WTC11 (cell line): ENCODE measurements at places on chromosomes 6 and 20.

GRCh38 chr6:56798163-56798562 lies 155.5 kb upstream of the DST start:
- no peak for DNase-seq

DNA sequence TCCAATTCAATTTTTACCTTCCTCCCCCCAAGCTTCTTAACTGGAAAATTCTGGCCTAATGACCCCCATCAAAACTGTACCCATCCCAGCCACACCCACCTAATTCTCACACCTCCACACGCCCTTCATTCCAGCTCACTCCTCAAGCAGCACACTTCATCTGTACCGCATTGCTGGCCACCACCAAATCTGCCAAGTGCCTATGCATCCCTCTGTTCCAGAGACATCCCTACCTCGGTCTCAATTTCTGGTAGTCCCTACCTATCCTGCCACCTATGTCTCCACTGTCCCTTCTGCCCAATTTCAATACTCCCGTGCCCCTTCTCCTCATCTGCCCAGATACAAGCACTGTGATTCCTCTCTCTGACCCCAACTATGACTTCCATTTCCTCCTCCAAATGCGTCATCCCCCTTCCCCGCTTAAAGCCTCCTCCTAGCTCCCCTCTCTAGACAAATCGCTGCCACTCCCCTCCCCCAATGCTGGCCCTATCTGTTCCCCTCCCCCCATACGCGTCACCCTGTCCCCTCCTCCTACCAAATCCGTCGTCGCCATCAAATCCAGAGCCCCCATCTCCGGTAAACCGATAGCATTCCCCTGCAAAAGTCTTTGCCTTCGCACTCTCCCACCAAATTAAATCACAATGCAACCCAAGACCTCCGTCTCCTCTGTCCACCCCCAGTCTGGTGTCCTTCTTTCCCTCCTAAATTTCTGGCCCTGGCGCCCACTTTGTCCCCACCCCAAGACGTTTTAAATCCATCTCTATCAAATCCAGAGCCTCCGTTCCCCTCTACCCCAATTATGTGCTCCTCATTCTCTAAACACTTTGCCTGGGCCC lies 1.2 kb downstream of the MTCH1 start:
- DNase-seq, result peak; percentile 68

DNA sequence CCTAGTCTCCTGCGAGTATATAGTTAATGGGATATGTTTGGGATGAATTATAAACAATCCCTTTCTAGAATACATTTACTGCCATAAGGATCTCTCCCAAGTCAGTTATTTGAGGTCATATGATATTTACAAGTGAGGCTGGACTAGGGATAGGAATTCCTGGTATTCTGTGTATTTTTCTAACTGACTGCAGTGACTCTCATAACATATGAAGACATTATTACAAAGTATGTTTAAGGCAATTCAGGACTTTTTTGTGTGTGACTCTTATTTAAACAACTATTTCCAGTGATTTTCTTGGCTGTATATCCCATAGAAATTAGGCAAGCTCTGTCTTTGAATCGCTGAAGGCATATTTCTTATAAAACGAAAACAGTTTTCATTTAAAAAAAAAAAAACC lies 18.4 kb upstream of the TNFAIP3 start:
- DNase-seq, result no peak

GRCh38 chr20:59518881-59519706 lies 85.2 kb upstream of the PHACTR3 start:
- peak; percentile 54 for DNase-seq

DNA sequence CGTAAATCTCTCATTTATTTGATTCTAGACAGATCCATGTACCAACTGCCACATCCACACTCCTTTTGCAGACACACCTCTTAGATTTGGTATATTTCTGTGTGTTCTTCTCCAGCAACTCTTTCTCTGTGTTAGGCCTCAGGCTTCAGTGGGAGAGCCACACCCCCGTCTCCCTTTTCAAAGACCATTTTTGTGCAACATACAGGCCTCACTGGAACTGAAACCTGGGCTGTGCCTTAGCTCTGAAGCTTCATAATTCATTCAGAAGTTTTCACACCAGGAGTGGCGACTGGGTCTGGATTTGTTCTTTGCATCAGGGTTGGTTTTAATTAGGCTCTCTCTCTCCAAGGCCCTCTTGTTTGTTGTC lies 170.2 kb downstream of the THBS2 start:
- DNase-seq, result no peak

GRCh38 chr6:42177514-42178364 lies 4.6 kb downstream of the GUCA1A start:
- DNase-seq, result peak; percentile 92

DNA sequence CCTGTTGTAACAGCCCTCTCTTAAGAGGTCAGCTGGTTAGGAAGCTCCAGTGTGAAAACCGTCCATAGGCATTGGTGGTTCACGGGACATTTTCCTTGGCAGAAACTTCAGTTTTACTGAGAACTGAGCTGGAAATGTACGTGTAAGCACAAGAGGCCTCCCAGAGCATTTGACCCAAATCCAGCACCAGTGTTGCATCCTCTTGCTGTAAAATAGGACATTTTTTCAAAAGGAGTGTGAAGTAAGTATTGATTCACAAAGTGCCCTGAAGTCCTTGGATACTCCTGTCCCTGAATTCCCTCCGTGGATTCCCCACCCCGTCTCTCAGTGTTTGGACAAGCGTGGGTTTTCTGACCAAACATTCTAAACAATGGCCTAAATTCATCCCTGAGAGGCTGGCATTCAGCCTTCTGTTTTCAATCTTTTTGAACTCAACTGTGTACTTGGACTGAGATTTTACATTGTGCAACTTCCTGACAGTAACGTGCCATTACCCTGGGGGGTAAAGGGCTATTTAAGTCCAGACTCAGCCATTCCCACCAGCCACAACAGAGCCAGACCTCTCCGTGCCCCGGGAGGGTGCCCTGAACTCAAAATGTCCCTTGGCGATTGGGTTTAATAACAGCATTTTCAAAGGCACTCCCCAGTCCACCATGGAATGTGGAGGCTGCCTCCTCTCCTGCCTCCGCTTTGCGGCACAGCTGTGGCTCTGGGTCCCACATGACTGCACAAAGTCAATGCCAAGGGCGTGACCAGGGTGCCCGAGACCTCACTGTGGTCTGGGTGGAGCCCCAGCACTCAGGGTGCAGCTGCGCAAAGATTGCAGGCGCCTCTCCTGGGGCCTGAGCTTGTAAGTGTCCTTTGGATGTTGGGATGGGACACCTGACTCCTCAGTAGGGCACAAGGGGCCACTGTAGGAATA lies 92.7 kb upstream of the AFDN start:
- no peak for DNase-seq

DNA sequence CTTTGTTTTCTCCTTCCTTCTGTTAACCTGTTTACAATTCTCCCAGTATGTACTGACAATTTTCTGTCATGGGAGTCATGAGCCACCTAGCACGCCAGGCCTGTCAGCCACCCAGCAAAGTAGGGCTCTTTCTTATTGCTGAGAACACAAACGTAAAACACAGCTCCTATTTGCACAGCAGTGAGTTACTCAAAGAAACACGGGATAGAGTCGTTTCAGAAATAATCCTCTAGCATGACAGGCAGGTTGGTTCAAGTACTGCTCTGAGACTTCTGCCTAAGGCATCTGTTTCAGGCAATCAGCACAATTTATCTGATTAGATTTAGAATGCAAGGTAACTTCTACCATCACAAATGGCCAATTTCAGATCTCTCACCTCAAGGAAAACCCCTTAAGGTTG lies 88.8 kb downstream of the CD24 start:
- no peak for DNase-seq

DNA sequence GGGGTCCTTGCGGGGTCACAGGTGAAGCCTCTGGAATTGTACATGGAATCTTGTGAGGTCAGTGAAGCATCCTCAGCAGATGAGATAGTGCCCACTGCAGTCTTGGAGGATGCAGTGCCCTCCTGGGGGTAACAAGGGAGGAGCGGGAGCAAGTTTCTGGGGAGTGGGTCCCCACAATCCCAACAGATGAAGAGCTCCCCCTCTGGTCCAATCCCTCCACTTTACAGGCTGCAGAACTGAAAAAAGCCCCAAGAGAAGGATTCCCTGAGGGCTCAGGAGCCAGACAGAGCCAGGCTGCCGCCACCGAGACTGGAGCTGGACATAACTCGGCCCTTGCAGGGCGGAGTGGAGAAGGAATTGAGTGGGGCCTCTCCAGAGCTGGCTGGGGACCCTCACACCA lies 52.4 kb downstream of the TTI1 start:
- no peak for DNase-seq

- no peak for DNase-seq
Observed at GRCh38 chr20:40686434-40686882, 2.6 kb downstream of the MAFB start.

GRCh38 chr6:25359891-25360290 lies 80.7 kb downstream of the CARMIL1 start:
- no peak for DNase-seq

DNA sequence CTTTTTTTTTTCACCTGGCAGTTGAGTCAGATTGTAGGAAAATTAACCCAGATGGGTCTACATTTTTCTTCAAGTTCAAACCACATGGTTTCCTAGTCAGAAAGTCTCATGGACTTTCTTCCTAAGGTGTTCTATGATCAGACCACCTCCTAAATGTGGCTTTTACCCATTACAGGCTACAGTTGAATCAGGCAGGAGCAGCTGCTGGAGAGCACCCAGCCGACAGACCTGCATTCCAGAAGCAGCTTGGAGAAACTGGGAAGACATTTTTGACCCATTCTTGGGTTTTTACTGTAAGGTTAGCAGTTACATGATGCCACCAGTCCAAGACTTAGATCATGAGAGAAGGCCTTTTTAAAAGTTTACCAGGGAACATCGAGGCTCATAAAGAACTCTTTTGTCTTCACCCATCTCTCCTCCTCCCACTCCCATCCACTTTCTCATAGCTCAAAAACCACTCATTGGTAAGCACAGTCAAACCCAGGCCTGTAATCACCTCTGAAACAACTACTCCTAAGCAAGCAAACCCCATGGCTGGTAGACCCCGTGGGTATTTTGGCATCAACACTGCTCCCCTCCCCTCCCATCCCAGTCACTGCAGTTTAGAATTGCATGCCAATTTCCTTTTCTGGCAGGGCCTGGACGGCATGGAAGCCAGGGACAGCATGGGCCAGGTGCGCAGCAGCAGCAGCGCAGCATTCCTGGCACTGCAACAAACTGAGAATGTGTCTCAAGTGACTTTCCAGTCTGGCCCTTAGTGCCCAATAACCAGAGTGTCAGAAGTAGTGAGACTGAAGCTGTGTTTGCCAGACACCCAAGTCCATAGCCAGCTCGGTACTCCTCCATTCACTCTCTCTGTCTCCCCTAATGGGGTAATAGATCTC lies 113.7 kb downstream of the CLIC5 start:
- no peak for DNase-seq

DNA sequence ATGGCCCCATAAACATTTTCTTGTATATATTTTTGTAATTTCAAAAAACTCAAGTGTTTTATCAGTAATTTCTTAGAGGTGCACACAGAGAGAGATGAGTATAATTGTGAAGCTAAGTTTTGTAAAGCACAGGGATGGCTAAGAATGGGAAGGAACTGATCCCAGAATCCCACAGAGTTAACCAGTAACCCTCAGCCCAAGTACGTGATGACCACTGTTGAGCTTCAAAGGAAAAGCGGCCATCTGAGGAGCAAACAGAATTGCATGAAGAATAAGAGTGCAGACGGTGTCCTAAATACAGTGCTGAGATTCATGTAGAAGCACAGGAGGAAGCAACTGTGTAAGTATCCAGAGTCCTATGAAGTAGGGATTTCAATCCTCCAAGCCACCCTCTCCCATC lies 28.1 kb upstream of the HLA-C start:
- no peak for DNase-seq

- DNase-seq, result no peak
Observed at GRCh38 chr6:161279677-161280415, 6.0 kb upstream of the AGPAT4 start.

GRCh38 chr6:84258268-84258667 lies 30.8 kb upstream of the CEP162 start:
- no peak for DNase-seq

- no peak for DNase-seq
Observed at GRCh38 chr6:155818698-155819097, 363.1 kb upstream of the NOX3 start.

GRCh38 chr20:62786157-62786556 lies 10.1 kb upstream of the MRGBP start:
- no peak for DNase-seq

DNA sequence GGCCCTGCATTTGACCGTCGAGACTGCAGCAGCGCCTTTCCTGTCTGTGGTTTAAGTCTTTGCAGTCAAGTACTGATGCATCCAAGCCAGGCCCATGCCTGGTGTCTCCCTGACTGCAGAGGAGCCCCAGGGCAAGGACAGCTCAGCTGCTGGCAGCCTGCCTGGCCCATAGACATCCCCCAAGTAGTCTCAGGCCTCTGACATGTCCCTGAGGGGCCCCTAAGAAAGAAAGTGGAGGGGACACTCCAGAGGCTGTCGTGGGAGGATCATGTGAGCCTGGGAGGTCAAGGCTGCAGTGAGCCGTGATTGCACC lies 18.0 kb downstream of the HRH3 start:
- no peak for DNase-seq

- no peak for DNase-seq
Observed at GRCh38 chr6:2740581-2740980, 10.1 kb downstream of the MYLK4 start.

- no peak for DNase-seq
Observed at GRCh38 chr6:159031846-159032245, 12.9 kb downstream of the TAGAP start.

DNA sequence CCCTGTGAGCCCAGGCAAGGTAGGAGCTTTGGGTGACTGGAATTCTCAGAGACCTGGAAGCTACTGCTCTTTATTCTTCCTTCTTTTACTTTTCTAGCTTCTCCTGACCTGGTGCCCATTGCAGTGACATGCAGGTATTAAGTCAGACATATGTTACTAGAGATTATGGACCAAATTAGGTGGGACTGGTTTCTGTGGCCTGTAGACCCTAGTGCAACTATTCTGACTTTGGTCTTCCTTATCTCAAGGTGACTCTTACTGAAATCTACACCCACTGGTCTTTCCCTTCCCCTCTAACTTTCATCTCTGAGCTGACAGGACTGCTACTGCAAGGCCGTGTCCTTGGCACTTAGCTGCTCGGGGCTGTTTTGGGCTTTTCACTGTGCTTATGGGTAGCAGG lies 24.4 kb upstream of the TMEM217 start:
- no peak for DNase-seq

- DNase-seq, result no peak
Observed at GRCh38 chr6:122207061-122207460, 192.4 kb upstream of the HSF2 start.
